ENCODE measurements at places on chromosomes 4 and X. TPM values are rescaled to one million over a fixed set of nuclear protein-coding genes. Genes with fewer than 3 reads are reported as not detected.

GRCh38 chr4:85595098-85595775, 120.3 kb downstream of the ARHGAP24 start:
- no peak for DNase-seq

- DNase-seq = no peak
Measured at GRCh38 chr4:147776716-147777115, 44.8 kb downstream of the ARHGAP10 start.

GRCh38 chr4:8698341-8699062, 105.9 kb downstream of the CPZ start:
- DNase-seq = no peak

DUX4 gene
- not detected for total RNA-seq

GRCh38 chrX:1751781-1752180, 136.9 kb downstream of the ASMT start:
- no peak for DNase-seq

Measured in hematopoietic multipotent progenitor cell (in vitro differentiated cells).